ENCODE measurements at places on chromosomes 2 and 18. TPM values are rescaled to one million over a fixed set of nuclear protein-coding genes. Genes with fewer than 3 reads are reported as not detected.

- no peak overlapping the region for H3K4me3 ChIP-seq
- no peak for DNase-seq
- peaks cover 7% of the 10 kb centered on the region for H3K27me3 ChIP-seq
- H3K36me3 ChIP-seq: no peaks in the 10 kb centered on the region
Measured at GRCh38 chr2:119439574-119440500, 8.2 kb downstream of the TMEM37 start.

DNA sequence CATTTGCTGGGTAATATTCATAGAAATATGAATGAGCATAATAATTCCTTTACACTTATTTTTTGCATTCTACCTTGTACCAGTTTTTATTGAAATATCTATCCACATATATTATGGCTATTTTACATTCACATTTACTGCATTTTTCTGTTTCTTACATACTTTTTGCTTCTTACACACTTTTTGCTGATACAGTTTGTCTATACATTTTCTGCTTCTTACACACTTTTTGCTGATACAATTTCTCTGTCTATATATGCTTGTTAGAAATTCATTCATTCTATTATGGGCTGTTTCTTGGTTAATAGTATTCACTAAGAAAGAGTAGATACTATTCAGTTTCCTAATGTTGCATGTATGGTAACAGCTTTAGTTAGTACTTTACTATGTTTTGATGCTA lies 16.9 kb upstream of the STAMBP start:
- no peaks in the 10 kb centered on the region for H3K36me3 ChIP-seq
- no peaks in the 10 kb centered on the region for H3K4me1 ChIP-seq
- no peak overlapping the region for H3K27ac ChIP-seq
- DNase-seq: no peak

DNA sequence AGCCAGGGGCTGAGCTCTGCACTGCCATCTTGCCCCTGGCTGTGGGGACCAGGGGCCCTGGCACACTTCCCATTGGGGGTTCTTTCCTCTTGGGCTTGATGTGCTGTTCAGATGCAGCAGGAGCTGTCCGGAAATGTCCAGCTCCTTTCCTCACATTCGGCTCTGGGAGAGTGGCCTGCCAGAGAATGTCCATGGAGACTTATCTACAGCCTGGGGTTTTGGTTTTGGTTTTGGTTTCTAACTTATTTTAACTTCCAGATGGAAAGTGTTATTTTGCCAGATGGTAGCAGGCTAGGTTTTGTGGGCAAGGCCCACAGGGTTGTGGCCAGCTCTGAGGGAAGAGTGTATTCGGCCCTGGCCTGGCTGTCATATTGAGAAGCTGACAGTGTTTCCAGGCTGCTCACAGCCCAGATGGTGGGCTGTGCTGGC lies 177.3 kb downstream of the ANKRD30B start:
- no peak overlapping the region for H3K27ac ChIP-seq
- no peak overlapping the region for H3K4me3 ChIP-seq
- DNase-seq: no peak
- H3K36me3 ChIP-seq: no peaks in the 10 kb centered on the region
- no peaks in the 10 kb centered on the region for H3K27me3 ChIP-seq

GRCh38 chr18:57687970-57688369 lies 66.3 kb upstream of the NARS1 start:
- H3K36me3 ChIP-seq: peaks cover 12% of the 10 kb centered on the region
- no peaks in the 10 kb centered on the region for H3K4me1 ChIP-seq
- H3K27ac ChIP-seq: no peak overlapping the region
- DNase-seq: no peak

DNA sequence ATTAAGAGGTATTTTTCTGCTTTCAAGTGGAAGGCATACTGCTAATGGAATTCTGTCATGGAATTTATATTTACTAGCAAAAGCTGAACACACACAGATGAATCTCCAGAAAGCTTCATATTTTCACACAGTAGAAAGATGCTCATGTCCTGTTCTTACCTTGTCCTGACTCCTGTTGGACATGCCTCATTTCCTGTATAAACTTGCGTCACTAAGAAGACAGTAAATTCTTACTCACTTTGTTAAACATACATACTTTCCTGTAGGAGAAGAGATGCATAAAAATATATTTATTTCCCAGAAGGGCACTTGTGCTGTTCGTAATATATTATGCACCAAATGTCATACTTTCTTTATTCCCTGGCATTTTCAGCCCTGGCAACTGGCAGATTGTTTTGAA lies 238.3 kb upstream of the RASGRP3 start:
- no peaks in the 10 kb centered on the region for H3K4me1 ChIP-seq
- peaks cover 1% of the 10 kb centered on the region for H3K27me3 ChIP-seq
- H3K27ac ChIP-seq: no peak overlapping the region
- no peaks in the 10 kb centered on the region for H3K36me3 ChIP-seq
- DNase-seq: no peak

The TOGARAM2 gene
- 9.6 TPM for total RNA-seq

The SPDYA gene
- 1.1 TPM for total RNA-seq
